ENCODE measurements at places on chromosomes 16 and 17.

DNA sequence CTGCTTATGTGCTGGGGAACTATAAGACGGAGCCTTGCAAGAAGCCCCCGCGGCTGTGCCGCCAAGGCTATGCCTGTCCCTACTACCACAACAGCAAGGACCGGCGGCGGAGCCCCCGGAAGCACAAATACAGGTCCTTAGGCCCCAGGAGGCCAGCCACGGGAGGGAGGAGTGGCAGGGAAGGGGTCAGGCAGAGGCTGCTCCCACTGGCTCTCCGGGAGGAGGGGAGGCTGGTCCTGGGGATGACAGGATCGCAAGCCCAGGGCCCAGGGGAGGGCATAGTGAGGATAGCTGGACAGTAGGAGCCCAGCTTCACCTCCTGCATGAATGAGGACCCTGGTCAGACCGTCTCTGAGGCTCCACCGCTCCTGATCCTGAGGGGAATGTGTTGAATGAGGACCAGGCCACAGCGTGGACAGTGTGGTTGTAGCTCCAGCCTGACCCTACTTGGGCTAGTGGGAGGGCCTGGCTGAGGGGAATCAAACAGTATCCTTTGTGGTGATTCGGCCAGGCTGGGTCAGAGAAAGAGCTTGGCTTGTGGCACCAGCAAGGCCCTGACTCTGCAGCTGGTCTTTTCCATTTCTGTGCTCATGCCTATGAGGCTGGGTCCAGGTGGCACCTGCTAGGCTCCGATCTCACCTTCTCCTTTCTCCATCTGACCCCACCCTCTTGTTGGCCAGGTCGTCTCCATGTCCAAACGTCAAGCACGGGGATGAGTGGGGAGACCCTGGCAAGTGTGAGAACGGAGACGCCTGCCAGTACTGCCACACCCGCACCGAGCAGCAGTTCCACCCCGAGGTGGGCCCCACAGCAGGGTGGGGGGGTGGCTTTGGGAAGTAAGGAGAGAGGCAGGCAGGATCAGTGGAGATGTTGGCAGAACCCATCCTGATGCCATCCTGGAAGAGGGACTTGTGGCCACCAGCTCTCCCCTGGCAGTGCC, 28.7 kb downstream of the UNK start:
- DNase-seq: no peak

- DNase-seq: no peak
These were observed 105.0 kb downstream of the ABCC6 start for GRCh38 chr16:16118337-16118736.

DNA sequence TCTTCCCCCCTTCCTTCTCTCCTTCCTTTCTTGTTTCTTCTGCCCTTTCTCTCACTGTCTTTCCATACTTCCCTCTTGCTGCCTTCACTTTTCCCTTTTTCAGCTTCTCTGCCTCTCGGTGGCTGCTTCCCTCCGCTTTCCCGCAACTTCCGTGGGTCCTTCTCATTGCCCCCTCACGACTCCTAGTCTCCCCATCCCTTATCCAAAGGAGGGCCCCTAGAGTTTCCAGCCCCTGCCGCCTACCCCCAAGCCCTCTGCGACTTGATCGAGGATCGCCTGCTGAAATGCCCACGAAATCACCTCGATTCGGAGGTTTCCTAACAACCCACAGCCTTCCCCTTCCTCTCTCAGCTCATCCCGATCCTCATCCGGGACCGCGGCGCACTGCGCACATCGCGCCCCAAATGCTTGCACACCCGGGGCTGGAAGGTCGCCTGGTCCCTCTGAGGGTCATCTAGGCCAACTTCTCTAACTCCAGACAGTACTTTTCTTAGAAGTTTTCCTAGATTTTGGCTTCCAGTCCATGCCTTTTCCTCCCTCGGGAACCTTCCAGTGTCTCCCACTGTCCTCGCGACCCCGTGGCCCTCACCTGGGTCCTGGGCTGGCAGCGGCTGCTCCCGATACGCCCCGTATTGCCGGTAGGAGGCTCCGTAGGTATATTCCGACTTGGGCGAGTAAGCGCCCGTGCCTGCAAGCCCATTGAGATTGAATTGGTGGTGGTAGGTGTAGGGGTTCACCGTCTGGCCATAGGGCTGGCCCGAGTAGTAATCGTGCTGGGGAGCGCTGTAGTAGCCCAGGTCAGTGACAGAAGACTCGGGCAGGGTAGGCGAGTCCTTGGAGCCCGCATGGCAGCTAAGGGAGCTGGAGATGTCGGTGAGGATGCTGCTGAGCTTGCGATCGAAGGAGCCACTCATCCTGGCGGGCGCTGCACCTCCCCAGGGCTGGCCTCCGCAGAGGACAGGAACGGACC, 654 bp downstream of the DLX3 start:
- no peak for DNase-seq

DNA sequence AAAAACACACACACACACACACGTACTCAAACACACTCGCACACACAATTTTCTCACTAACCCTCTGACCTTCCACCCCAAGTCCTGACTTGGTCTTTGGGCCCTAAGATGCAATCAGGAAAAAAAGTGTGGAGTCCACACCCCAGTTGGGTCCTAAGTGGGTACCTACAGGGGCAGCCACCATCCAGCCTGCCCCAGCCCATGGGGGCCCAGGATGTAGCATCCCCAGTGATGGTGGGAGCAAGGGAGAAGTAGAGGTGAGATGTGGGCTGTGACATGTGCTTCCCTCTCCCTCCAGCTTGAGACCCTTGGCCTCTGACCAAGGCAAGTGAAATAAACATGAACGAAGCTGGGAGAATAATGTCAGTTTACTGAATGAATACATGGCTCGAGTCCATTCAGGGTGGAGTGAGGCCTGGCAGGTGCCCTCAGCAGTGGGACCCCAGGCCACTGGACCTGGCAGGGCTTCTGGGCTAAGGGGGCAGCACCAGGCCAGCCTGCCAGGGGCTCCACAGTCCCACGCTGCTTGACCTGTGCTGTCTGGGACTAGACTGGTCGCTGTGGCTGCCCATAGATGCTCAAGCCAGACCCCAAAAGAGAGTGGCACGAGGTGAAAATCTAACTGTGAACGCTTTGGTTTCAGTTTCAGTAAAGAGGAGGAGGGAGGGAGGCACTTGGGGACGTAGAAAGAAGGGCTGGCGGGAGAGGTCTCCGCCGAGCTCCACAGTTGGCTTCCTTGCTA, 73.7 kb downstream of the MRC2 start:
- DNase-seq: no peak

DNA sequence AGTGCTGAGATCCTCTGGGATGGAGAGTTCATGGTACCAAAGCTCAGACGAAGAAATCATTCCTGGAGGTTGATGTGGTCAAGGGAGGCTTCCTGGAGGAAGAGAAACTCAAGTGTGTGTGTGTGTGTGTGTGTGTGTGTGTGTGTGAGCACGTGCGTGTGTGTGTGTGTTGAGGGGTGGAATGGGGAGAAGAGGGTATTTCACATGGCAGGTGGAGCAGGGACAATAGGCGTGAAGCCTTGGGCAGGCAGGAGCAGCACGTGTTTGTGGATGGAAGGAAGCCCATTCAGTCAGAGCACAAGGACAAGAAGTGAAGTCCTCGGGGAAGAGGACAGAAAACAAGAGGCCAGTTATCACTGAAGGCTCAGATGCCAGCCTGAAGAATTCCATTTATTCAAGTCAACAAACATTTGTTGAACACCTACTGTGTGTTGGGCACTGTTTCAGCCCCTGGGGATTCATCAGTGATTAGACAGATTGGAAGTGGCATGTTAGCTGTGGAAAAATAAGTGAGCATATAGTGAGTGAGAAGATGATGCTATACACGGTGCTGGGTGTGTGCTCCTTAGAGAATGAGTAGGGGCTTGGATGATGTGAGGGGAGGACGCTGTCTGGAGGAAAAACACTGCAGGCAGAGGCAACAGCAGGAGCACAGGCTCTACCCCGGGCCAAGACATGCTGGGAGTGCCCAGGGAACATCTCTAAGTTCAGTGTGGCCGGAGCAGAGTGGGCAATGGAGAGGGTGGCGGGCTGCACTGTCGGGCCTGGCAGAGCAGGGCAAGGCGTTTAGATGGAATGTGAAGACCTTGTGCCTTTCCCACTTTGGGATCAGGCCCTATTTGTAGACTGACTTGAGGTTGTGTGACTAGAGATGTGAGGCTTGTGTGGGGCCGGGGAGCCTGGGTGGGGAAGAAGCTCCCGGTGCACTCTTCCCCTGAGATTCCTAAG, 267.1 kb downstream of the CBLN1 start:
- DNase-seq: no peak

DNA sequence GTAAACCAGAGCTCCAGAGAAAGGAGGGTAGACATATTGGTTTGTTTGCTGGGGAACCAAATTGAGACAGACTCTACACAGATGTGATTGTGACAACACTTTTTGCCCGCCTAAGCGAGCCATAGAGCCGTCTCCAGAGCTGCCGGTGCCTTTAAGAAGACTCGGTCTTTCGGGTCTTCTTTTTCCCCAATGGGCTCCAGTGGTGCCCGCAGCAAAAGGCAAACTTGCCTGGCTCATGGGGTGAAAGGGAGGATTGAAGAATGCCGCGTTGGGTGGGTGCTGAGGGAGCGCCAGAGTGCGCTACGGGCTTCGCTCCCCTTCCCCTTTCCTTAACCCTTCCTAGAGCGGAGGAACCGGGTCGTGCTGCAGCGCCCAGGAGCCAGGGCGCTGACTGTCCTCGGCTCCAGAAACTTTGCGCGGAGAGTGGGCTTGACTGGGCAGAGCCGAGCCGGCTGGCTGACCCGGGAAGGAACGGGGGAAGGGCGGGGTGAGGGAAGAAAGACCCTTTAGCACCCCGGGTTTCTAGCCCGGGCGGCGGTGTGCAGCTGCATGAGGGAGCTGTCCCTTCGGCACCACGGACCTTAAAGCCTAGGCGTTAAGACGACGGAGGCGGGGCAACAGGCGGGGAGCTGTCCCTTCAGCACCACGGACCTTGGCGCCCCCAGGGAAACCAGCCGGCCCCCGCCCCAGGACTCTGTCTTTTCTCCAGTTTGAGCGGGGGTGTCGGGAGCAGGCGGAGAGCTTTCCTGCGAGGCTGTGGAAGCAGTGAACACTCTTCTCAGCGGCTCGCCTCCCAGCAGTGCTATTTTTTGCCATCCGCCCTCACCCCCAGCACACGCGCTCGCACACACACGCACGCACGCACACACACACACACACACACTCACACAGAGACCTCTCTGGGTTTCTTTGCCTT, at the start of gene CACNG3:
TSS of gene CACNG3 (plus strand) at position 880 of the 916 bp plus-strand sequence. CDS start 420 bp downstream, outside the sequence.
- peak; percentile 57 for DNase-seq

Data from stimulated activated CD4-positive, alpha-beta T cell treated with anti-CD3 and anti-CD28 coated beads, TNF-alpha, amount 100 ng/mL, for 24 hours (primary cell).